ENCODE measurements at places on chromosomes 16 and 17.

- no peak for DNase-seq
Measured at GRCh38 chr16:84932681-84933080, 78.7 kb downstream of the ZDHHC7 start.

DNA sequence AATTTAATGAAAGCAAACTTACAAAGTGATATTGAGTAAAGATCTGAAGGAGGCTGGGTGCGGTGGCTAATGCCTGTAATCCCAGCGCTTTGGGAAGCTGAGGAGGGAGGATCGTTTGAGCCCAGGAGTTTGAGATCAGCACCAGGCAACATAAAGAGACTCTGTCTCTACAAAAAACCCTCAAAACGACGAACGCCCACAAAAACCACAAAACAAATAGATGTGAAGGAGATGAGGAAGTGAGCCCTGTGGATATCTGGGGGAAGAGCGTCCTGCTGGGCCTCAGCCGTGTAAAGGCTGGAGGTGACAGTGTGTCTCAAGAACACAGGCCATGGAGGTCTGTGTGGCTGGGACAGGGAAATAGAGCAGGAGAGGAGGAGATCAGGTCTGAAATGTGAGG, 68.8 kb downstream of the ITFG1 start:
- DNase-seq = peak; percentile 31

GRCh38 chr17:4420692-4421131, 13.0 kb upstream of the SPNS3 start:
- DNase-seq = peak; percentile 81

GRCh38 chr17:5241861-5242671, 7.4 kb upstream of the SCIMP start:
- peak; percentile 64 for DNase-seq

GRCh38 chr16:6803176-6803575, 529.5 kb upstream of the RBFOX1 start:
- no peak for DNase-seq

DNA sequence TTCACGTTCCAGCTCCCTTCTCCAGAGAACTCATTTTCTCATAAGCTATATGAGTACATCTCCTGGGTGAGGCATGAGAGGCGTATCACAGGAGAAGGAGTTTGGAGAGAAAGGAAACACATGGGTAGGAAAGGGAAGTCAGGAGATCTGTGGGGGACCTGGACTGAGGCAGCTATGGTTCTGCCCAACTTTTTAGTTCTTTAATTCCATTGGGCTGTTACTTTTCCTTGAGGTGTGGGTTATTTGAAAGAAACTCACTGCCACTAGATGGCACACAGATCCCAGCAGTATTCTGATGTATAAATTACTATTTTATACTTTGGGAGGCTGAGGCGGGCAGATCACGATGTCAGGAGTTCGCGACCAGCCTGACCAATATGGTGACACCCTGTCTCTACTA, 63.6 kb downstream of the NUP93 start:
- no peak for DNase-seq

DNA sequence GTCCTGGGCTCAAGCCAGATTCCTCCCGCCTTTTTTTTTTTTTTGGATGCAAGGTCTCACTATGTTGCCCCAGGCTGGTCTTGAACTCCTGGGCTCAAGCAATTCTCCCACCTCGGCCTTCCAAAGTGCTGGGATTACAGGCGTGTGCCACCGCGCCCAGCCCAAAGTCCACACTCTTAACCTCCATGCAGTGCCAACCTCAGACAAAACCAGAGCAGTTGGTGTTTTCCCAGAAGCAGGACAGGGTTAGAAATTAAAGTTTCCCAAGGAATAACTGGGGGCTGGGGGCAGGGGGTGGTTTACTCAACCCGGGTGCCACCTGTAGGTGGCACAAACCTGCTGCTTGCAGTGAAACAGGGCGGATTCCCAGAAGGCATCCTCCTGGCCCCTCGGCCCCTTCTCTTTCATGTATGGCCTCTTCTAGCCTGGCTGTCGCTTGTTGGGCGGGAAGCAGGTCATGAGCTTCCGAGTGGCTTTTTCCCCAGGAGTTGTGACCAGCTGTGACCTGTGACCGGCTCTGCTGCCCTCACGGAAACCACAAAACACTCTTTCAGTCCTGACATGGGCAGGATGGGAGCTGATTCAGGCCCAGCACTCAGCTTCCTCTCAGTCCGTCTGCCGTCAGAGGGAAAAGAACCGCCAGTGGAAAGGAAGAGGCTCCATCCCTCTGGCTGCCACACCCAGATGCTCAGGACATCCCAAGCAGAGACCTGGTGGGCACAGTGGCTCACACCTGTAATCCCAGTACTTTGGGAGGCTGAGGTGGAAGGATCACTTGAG, 25.6 kb upstream of the USP7 start:
- DNase-seq = no peak

GRCh38 chr17:81050645-81051625, 16.0 kb downstream of the BAIAP2 start:
- no peak for DNase-seq

DNA sequence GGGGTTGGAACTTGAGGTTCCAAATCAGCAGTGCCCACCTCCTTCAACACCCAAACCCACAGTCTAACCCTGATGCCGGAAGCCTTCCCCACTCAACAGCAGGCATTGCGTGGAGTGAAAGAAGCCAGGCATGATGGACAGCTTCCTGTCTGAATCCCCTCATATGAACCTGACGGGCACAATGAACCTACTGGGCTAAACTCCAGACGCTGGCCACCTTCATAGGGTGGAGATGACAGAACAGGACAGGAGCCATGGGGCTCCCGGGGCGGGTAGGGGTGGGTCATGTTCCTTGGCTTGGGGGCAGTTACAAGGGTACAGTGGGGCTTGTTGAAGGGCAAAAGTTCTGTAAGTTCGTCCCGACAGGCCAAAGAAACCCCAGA, 460 bp upstream of the HSBP1 start:
- DNase-seq = no peak

- DNase-seq = peak; percentile 69
Measured at GRCh38 chr17:6110592-6110991, 40.4 kb downstream of the WSCD1 start.

DNA sequence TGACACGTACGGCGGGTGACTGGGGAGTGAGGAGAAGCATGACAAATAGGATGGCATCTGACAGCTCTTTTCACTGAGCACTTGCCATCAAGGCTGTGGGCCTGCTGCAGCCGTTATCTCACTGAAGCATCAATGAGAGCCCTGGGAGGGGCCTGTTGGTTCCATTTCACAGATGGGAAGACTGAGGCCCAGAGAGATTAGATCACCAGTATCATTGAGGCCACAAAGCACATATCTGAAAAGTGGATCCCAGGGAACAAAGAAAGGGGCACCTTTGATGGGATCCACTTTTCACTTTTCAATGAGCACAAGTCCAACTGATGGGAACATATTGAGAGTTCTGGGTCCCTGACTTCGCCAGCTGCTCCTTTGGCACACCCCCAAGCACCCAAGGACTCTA, 144.4 kb upstream of the LHX1 start:
- no peak for DNase-seq

DNA sequence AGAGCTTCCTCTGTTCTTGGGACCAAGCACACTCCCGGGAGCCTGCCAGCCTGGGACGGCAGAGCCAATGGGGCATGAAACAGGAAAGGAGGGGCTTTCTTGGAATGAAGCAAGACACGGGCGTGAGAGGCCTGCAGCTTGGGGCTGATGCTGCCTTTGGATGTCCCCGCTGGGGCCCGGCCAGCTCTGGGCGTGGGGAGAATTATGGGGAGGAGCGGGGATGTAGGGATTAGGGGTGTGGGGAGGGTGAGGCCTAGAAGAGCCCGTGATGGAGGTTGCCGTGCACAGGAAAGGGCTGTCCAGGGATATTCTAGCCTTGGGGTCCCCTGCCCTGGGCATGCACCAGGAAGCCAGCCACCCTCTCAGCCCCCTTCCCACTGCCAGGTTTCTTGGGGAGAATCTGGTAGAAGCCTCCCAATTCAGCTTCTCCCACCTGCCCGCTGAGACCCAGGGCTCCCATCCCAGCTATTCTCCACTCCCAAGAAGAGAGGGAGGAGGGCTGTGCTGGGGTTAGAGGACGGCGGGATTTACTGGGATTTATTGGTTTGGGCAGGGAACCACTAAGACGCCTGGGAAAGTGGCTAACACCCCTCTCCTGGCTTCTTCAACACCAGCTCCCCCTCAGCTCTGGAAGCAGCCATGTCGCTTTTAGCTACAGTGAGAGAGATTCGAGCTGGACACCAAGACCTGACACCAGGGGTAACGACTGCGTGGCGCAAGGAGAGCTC, 20.0 kb upstream of the NXPH3 start:
- DNase-seq = peak; percentile 15

- DNase-seq = no peak
Measured at GRCh38 chr16:50814052-50814451, 72.2 kb downstream of the CYLD start.

- DNase-seq = no peak
Measured at GRCh38 chr17:74604761-74605160, 12.7 kb upstream of the CD300LD start.

- DNase-seq = no peak
Measured at GRCh38 chr17:34390649-34391048, 27.6 kb upstream of the CCL1 start.

DNA sequence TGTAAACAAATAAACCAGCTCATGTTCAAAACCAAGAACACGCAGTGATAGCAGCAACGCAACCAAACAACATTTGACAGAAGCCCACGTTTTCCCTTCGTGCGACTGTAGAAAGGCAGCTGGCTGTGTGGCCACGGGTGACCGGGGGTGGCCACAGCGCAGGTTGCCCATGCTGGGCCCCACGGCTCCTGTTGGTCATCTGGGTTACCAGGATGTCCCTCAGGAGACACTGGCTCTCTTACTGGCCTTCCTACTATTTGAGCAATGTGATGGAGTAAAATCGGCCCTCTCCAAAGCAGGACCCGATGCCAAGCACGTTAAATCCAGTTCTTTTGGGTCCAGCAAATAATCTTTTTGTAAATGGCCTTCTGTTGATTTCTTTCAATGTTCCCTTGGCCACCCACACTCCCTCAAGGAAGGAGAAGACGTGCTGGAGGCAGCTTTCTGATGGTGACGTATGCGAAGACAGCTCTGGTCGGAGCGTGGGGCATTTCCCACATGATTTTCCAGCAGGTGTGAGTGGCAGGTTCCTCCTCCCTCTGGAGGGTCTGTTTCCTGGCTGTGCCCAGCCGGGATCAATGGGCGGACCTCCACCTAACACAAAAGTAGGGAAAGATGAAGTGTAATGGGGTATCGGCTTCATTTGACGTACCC, 143.1 kb upstream of the CHMP6 start:
- DNase-seq = no peak

GRCh38 chr16:73874324-73874723, 422.3 kb upstream of the PSMD7 start:
- DNase-seq = no peak

- no peak for DNase-seq
Measured at GRCh38 chr16:12500771-12501170, 302.9 kb downstream of the CPPED1 start.

DNA sequence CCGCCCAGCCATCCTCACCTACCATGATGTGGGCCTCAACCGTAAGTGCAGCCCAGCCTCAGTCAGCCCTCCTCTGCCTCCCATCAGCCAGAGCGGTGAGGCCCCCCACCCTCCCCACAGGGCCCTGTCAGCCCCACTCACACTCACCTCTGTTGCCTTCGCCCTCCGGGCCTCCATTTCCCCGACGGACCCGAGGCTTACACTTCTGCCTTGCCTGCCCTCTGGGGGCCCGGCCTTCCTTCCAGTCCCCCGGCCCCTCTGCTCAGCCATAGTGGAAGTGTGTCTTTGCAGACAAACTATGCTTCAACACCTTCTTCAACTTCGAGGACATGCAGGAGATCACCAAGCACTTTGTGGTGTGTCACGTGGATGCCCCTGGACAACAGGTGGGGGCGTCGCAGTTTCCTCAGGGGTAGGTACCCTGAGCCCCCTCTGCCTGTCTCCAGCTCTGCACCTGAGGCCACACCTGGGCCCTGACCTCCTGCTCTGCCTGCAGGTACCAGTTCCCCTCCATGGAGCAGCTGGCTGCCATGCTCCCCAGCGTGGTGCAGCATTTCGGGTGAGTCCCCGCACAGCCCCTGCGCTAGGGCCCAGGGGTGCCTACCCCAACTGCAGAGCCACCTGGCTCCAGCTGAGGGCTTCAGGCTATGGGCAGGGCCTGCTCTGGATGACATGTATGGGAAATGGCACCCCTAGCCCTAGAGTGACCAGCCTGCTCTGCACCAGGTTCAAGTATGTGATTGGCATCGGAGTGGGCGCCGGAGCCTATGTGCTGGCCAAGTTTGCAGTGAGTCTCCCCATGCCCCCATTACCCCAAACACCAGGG, 4.1 kb downstream of the NDRG4 start:
- no peak for DNase-seq

DNA sequence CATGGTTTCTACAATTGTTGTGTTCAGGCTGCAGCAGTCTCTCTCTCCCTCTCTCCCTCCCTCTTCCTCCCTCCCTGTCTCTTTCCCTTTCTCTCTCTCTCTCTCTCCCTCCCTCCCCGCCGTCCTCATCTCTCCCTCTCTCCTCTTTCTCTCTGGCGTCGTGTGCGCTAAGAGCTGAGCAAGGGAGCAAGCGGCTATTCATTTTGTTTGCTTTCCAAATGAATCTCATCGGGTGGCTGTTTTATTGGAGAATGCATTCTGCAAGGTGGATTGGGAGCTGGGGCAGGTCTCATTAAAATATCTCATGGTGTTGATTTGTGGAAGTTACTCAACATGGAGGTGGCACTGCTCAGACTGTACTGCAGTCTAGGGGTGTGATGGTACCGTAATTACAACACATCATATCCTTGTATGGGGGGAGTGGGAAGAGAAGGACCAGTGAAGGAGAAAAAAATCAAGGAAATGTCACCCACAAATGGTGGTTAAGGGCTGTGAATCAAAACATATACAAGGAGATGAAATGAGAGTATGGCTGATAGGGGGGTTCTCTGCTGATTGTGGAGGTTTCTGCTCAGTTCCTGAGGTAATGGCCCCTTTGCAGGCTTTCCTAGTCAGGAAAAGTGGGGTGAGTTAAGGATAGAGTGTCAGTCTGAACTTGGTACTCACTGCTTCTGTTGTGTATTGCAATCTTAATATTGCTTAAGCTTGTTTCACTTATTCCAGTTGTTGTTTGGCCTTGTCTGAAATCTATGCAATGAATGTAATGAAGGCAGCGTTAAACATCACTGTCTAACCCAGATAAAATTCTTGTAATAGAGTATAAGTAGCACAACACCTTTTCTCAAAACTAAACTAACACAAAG, 2.7 kb downstream of the MSL1 start:
- no peak for DNase-seq

DNA sequence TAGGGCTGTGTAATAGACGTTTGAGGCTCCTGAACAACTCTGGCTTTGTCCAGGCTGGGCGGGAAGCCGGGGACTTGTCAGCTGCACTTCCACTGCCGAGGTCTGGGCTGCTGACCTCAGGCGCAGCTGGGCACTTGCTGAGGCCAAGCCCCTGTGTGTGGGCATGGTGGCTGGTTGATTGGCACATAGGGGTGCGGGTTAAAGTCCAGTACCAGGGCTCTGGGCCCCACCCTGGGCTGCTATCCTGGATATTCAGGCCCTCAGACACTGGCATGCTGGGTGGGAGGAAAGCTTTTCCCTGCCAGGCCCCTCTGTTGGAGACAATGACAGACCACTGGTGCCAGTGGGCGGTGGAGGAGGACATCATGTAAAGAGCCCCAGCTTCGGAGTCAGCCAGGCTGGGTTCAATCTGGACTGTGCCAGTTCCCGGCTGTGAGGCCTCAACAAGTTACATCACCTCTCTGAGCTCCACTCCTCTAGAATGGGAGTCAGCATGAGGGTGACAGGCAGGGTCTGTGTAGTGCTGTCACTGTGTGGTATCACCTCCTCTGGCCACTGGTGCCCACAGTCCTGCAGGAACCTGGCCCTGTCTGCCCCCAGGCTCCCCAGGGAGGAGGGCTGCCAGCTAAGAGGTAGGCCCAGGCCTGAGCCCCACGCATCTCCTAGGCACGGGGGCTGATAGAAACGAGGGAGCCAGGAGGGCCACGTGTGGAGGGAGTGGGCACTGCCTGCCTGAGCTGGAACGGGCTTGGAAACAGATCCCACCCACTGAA, 42.5 kb downstream of the PSME3IP1 start:
- DNase-seq = no peak
